ENCODE measurements at places on chromosomes 12 and 14.

- no peak for DNase-seq
Measured at GRCh38 chr14:37203423-37203822, 5.7 kb downstream of the MIPOL1 start.

- DNase-seq = no peak
Measured at GRCh38 chr14:59520224-59520623, 35.9 kb downstream of the JKAMP start.

DNA sequence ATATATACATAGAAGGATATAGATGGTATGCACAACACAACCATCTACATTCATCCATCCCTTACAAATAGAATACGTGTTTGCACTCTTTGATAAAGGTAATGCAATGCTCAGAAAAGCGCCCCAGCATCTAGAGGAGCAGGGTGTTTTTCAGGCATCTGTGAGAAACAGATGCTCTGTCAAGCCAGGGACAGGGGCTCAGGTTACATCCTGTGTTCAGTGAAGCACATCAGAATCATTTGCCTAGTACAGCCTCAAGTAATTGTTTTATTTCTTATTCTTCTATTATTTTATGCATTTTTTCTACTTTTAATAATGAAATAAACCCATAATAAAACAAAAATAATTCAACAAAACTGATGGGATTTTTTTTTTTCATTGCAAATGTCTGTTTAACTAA lies 50.5 kb upstream of the HIF1A start:
- no peak for DNase-seq

DNA sequence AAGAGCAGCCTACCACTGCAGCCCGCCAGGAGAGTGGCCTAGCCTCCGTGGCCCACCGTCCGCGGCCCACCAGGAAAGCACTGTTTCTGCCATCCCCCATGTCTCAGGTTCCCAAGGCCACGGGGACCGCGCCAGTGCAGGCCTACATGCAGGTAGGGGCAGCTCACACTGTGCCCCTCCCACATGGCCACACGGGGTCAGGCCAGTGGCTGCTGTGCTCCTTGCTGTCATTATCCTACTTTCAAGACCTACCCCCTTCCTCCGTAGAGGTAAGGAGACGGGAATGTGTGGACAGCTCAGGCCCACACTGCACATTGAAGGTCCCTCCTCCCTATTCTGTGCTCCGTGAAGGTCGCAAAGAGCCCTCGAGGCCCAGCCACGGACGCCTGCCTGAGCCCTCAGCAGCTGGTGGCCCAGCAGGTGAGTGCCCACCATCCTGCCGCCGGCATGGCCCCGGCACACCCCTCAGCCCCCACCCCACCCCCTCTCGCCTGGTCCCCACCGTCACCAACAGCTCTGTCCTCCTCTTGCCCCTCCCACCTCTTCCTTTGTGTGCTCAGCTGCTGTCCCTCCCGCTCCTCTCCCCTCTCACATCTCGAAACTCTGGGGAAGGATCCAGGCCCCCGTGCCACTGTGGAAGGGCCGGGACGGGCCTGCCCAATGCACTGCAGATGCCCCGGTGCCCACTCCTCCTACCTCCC lies 10.0 kb downstream of the DDX51 start:
- no peak for DNase-seq

DNA sequence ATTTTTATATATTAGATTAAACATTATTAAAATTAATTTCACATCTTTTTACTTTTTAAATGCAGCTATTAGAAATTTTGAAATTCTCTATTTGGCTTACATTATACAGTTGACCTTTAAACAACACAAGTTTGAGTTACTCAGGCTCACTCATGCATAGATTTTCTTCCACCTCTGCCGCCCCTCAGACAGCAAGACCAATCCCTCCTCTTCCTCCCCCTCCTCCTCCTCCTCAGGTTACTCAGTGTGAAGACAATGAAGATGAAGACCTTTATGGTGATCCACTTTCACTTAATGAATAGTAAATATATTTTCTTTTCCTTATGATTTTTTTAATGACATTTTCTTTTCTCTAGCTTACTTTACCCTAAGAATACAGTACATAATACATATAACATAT lies 136.2 kb downstream of the LLPH start:
- DNase-seq = no peak

- no peak for DNase-seq
Measured at GRCh38 chr12:89977405-89978085, 268.9 kb upstream of the ATP2B1 start.

DNA sequence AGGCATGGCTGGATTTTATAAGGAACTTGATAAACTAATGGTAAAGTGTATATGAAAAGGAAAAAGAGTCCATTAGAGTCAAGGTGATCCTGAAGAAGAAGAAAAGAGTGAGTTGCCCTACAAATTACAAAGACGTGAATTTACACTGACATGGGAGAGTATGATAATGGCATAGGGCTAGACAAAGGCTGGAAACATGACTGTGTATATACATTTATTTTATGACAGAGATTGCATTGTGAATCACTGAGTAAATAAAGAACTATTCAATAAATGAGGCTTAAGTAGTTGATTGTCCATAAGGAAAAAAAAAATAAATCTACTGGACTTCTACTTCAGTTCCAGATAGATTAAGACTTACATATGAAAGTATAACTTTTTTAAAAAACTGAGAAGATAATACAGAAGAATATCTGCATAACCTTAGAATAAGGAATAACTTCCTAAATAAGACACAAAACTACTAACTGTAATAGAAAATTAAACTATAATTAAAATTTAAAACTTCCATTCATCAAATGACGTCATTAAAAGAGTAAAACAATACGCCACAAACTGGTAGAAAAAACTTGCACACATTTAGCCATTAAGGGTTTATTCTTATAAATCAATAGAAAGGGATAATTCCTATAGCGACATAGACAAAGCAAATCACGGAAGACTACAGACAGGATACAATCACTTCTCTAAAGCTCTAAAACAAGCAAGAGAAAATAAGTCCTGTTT lies 278.5 kb downstream of the NOVA1 start:
- no peak for DNase-seq

GRCh38 chr14:48890333-48890732 lies 695.8 kb downstream of the RPS29 start:
- no peak for DNase-seq

DNA sequence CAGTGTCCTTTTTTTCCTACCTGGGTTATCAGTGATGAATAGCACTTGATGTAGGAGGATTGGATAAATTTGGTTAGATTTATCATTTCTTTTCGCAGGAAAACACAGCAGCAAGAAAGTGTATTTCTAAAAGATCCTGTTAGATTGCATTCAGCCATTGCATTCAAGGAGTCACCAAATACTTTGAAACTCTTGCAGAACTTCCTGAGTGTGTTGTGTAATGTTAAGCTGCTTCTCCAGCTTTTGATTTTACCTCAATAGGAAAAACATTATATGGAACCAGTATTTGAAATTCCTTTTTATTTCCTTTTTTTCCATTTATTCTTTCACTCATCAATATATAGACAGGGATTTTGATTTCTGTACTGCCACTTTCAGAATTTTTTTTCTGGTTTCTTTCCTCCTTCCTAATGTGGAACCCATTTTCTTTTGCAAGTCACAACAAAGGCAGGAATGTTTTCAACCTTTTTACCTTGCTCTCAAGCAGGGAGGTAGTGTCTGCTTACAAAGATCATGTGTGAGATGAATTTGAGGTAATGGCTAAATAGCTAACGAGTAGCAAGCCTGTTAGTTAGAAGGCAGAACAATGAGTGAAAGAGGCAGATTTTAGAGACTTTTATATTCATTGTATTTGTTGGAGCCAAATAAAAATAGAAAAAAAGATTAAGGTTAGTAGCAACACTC lies 56.2 kb downstream of the PPHLN1 start:
- DNase-seq = no peak

GRCh38 chr12:4273273-4273651 lies 300 bp upstream of the CCND2 start:
- no peak for DNase-seq

- no peak for DNase-seq
Measured at GRCh38 chr14:81246461-81247270, 25.9 kb upstream of the GTF2A1 start.

DNA sequence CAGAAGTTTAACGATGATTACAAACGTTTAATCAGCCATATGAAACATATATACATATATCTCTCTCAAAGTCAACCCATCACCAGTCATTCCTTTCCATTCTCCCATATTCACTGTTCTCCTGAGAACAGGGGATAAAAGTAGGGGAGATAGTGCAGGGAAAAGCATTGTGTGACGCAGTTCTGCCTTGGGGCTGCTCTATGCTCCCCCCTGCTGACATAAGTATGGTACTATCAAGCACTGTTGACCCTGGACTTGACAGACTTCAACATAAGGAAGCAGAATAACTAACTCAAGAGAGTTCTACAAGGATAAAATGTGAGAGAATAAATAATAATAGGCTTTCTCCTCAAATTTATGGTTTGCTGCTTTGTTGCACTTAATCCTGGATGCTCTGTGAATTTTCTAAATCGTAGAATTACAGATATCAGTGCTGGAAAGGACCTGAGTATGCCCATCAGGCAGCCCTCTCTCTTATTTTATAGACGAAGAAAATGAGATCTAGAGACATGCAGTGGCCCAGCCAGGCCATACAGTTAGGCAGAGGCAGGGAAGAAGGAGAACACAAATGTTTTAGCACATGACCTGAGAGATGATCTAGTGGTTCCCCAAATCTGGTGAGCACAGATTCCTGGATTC lies 87.2 kb downstream of the SCN8A start:
- peak; percentile 1 for DNase-seq

- no peak for DNase-seq
Measured at GRCh38 chr12:20125276-20125798, 243.0 kb upstream of the PDE3A start.

DNA sequence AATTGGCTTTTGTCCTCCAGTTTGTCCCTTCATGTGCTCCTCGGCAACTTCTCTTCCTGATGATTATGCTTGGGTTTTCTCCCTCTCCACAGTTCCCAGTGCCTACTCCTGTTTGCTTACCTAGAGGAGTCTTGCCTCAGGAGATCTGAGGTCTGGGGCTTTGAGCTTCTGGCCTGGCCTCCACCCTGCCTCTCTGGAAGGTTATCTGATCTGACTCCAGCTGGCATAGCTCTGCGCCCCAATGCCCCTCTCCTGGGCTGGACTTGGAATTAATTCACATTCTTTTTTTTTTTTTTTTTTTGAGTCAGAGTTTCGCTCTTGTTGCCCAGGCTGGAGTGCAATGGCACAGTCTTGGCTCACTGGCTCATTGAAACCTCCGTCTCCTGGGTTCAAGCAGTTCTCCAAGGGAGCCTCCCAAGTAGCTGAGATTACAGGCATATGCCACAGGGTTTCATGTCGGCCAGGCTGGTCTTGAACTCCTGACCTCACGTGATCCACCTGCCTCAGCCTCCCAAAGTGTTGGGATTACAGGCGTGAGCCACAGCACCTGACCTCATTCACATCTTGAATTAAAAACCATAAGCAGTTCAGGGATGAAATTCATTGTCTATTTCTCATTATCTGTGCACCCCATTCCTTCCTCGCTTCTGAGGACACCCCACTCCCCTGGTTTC lies 33.5 kb downstream of the CFL2 start:
- no peak for DNase-seq

GRCh38 chr14:74616507-74616906 lies 4.5 kb upstream of the LTBP2 start:
- DNase-seq = no peak

DNA sequence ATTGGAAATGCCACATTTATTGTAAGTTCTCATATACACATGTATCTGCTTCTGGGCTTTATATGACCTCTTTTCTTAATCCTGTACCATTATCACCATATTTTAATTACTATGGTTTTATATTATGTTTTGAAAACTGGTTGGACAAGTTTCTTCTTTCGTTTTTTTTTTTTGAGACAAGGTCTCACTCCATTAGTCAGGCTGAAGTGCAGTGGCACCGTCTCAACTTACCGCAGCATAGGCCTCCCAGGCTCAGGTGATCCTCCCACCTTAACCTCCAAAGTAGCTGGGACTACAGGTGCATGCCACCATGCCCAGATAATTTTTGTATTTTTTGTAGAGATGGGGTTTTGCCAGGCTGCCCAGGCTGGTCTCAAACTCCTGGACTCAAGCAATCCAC lies 44.6 kb downstream of the GALNT4 start:
- no peak for DNase-seq

- DNase-seq = peak; percentile 17
Measured at GRCh38 chr12:52615208-52615868, 3.0 kb downstream of the KRT73 start.

GRCh38 chr12:115355301-115355700 lies 671.3 kb upstream of the TBX3 start:
- DNase-seq = no peak

- no peak for DNase-seq
Measured at GRCh38 chr14:24196071-24197055, 1.1 kb upstream of the TM9SF1 start.

DNA sequence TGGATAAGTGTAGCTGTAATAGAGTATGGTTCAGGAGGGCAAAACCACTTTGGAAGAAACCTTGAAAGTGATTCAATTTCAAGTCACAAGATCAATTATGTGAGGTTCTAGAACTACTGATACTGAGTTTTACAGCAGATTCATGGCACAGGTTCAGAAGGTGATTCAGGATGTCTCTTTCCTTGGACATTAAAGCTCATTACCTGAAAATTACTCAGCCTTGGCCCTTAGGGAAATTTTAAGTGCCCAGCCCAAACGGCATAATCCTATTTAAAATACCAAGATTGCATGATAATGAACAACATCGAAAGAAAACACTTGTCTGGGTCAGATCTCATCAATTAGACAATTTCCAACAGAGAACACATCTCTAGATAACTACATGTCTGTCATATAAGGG lies 70.2 kb upstream of the SLC38A2 start:
- DNase-seq = no peak

DNA sequence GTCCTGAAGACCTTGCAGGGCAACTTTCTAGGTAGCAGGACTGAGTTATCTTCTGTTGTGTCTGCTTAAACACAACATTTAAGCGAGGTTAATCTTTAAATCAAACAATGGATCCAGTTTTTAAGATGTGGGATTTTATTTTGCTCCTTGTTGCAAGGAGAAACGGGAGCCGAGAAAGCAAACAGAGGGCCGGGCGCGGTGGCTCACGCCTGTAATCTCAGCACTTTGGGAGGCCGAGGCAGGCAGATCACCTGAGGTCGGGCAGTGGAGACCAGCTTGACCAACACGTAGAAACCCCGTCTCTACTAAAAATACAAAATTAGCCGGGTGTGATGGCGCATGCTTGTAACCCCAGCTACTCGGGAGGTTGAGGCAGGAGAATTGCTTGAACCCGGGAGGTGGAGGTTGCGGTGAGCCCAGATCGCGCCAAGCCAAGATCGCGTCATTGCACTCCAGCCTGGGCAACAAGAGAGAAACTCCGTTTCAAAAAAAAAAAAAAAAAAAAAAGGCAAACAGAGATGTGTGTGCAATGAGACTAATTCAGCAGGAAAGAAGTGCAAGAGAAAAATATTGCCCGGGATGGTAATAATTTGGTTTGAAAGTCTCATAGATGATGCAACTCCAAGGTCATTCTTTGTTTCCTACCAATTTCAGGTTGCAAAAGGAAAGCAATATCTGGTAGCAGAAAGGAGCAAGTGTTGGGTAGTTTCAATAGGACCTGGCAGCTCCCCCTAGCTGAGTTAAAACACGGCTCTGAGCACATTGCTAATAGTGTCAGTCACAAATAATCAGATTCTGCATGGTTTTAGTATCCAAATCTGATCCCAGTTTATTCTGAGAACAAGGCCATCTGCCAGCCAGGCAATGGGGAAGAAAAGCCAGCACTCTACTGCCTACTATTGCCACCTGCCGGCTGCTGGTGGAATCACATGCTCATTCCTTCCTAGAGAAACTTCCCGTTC lies 141.4 kb downstream of the PPM1H start:
- DNase-seq = peak; percentile 64

GRCh38 chr12:111034083-111034885 lies 113.9 kb upstream of the MYL2 start:
- DNase-seq = no peak

GRCh38 chr14:47191700-47192099 lies 483.7 kb downstream of the MDGA2 start:
- no peak for DNase-seq

- no peak for DNase-seq
Measured at GRCh38 chr12:124371970-124372555, 77.2 kb downstream of the RFLNA start.

Data from activated CD4-positive, alpha-beta T cell treated with anti-CD3 and anti-CD28 coated beads, Interleukin-2, amount 50 U/mL, for 4 hours (primary cell).